ENCODE measurements at places on chromosomes 7 and 10.

DNA sequence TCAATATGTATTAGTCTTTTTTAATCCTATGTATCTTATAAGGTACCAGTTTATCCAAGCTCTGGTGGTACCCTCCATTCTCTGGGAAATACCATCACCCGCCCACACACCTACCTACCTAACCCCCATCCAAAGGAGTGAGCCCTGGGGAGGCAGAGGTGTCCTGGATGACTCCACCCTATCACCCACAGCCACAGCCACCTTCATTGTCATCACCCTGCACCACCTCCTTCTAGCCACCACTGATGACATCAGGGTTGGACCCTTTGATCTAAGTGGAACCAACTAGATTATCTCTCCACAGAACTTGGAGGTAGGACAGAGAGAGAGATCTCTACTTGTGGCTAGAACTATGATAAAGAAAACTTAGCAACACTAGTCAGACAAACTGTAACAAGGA, 259.4 kb downstream of the PARD3 start:
- no peak for DNase-seq

DNA sequence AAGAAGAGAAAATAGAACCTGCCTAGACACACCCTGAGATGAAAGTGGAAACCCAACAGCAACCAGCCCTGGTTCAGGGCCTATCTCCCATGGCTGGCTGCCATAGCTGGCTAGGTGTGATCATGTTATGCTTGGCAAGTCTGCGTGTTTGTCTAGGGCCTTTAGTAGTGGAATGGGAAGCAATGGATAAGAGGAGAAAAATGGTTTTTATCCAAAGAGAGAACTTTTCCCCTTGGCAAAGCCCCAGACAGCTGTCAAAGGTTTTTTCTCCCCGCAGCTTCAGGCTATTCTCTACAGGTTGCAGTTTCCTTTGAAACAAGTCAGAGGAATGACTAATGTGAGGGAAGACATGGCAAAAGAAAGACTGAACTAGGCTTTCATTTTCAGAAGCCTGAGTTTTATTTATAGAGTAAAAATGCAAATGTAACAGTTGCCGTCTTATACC, 161.5 kb downstream of the SEMA3D start:
- no peak for DNase-seq

GRCh38 chr10:7956508-7956907, 98.0 kb upstream of the GATA3 start:
- peak; percentile 52 for DNase-seq

- DNase-seq: no peak
Measured at GRCh38 chr7:51620706-51621105, 304.1 kb upstream of the COBL start.

DNA sequence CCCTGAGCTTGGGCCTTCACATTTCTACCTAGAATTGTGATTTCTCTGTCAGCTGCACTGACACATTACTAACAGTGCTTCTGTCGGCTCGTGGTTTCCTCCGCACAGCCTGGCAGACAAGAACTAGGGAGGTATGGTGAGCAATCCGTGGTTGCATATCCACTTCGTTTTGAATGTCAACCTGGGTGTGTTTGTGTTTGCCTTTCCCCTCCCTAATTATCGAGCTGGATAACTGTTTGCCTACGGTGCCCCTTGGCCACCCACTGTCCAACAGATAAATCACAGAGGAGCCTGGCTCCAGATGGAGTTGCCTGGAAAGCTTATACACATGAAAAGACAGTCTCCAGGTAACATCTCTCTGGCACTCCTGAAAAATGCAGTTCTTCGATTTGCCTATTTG, 228.8 kb downstream of the TRIL start:
- DNase-seq: no peak

DNA sequence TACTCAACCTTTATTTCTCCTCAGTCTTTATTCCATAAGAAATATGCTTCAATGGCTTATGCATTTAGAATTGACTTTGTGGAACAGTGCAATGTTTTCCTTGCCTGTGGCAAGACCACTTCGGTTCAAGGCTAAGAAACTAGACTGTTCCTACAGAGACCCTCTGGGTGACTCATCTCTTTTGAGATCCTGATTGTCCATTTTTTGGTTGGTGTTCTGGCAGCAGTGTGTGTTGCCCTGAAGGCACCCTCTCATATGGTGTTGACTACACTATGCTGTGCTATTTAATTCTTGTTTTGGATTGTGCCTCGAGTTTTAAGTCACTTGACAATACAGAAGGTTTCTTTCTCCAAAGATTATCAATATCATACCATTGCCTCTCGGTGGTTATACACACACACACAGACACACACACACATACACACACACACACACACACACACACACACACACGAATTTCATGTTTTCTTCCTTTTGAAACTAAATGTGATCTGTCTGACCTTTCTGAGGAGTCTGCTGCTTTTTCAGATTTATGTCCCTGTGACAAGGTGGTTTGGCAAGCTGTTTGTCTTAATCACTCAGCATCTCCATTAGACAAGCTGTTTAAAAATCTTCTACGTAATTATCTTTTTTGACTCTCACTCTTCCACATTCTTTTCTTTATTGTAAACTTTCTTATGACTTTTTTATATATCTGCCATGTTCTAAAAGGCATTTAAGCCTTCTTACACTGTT, 187.2 kb downstream of the VTI1A start:
- no peak for DNase-seq

GRCh38 chr7:74225400-74225799, 15.6 kb downstream of the LAT2 start:
- DNase-seq: no peak

DNA sequence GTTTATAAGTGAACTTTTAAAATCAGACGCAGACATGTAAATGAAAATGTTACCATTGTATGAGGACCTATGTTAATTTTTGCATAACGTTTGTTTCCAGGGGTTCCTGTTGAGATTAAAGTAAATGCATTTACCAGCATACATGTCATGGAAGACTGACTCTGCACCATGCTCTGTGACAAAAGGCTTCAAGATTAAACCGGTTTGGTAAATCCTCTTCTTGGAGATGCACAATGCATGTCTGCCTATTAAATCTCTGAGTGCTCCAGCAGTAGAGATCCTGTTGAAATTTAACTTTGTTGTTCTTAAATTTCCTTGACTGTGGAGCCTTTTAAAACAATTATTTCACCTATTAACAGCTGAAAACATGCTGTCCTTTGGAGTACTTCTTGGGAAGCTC, 36.5 kb upstream of the JAZF1 start:
- no peak for DNase-seq

- no peak for DNase-seq
Measured at GRCh38 chr10:127459918-127460317, 89.2 kb upstream of the NPS start.
